ENCODE measurements at places on chromosomes 3 and 15.

DNA sequence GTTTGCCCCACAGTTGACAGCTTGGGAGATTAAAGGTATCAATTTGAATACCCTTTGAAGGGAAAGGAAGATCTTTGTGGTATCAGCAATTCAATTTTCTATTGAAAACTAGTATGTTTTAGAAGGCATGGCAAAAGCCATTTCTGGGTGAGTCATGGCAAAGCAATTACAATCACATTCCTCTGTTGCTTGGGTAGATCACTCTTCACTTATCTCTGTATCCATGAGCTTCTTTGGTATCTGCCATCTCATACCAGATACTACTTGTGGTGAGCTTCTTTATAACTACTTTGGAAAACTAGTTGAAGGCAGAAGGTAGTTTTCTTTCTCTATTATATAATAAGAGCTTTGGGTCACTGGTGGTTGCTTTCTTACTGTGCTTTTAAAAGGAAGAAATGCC lies 28.3 kb upstream of the LSAMP start:
- no peak for DNase-seq

DNA sequence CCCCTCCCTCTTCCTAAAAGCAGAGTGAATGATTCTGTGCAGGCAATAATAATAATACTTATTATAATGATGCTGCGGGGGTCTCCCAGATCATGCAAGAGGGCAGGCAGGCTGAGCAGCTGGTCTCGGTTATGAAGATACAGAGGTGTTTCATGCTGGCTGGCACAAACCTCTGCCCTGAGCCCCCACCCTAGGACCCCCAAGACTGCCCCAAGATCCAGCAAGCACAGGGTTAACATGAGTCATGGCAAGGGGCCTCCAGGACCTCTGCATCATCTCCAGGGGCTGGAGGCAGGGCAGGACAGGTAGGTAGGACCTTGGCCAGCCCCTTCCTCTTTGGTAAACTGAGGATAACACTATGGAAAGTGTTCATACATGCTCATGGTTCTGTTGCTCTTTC lies 2.7 kb downstream of the MGLL start:
- no peak for DNase-seq

DNA sequence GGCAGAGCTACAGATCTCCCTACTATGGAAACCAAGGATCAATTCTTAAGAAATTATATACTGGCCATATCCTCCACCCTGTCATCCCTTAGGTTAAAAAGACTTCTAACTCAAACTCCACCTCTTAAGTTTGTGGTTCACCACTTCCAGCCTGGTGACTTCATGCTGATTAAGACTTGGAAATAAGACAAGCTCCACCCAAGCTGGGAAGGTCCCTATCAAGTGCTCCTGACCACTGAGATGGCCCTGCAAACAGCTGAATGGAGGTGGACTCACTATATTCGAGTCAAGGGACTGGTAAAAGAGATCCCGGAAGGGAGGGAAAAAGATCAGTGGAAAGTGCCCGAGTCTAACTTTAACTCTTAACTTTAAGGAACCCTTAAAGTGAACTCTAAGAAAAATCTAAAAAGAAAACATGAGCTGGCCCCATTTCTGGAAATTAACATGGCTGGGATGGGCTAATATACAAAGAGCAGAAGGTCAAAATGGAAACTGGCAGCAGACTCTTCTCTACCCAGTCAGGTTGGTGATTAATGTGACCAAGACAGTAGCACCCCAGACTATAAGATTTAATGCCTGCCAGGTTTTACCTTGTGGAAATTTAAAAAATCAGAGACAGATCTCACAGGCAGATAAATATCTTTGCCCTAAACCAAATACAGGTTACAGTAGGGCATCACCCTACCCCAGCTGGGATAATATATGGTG lies 43.9 kb downstream of the PPCDC start:
- DNase-seq, result peak; percentile 18

DNA sequence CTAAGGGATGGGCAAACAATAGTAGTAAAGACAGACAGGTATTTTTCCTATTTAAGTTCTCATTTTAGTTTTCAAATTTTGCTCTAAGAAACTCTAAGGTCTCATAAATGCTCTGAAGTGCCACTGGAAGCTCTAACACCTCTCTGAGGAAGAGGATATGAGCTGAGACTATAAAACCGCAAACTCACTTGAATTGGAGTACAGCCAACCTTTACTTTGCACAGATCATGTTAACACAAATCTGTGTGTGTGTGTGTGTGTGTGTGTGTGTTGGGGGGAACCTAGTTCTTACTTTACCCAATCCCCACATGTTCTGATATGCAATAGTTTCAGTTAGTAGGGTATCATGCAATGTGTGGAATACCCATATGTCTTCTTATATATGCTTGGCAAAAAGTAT lies 446.8 kb downstream of the CHL1 start:
- no peak for DNase-seq

DNA sequence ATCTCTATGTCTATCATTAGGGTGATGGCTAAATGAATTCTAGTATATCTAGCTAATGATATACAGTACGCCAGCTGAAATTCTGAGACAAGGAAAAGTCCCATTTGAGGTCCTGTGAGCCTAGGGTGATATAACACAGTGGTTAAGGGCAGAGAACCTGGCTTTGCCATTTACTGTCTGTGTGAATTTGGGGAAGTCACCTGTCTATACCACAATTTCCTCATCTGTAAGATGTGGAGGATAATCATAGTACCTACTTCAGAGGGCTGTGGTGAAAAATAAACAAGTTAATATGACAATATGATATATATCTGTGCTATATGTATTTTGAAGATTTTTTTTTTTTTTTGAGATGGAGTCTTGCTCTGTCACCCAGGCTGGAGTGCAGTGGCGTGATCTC lies 9.8 kb upstream of the ANKDD1A start:
- DNase-seq, result no peak

DNA sequence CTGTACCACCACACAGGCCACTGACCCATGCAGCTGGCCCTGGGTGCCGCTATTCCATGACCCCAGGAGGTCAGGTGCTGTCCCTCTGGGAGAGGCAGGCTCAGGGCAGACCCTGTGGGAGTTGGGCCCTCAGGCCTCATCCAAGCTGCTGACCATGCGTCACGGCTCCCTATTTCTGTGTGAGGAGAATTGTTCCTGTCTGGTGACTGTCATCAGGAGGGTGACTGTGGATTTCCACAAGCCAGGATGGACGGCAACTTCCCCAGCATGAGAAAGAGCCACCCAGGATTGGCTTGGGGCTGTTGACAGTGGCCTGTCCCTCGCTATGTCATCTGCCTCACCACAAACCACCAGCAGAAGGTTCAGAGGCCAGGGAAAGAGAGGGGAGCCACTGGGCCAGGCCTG lies 41.4 kb downstream of the ZDHHC19 start:
- no peak for DNase-seq

DNA sequence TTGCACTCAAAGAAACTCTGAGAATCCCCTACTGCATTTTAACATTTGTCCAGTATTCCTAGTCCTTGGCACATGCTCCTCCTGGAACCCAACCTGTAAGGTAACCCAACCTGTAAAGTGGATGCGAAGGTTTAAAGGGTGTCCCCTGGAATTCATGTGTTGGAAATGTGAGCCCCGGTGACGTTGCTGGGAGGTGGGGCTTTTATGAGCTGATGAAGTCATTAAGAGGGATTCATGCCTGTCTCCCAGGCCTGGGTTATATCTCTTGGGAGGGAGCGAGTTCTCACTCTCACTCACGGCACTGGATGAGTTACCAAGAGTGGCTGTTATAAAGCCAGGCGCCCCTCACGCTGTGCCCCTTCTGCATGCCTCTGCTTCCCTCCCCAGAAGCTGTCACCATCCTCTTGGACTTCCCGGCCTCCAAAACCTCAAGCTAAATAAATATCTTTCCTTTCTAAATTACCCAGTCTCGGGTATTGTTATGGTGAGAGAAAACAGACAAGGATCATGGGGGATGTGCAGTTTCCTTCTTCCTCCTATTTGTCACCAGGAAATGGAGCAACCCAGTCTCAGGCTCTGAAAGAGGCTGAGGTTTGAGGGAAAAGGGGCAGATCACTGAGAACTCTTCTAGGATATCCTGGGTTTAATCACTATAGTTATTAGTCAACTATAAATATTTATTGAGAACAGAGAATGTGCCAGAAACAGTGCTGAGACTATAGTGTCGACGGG lies 7.6 kb downstream of the XXYLT1 start:
- no peak for DNase-seq

GRCh38 chr3:59286791-59287531 lies 237.1 kb upstream of the CFAP20DC start:
- peak; percentile 22 for DNase-seq

- DNase-seq, result no peak
Observed at GRCh38 chr3:178851564-178851963, 220.0 kb downstream of the ZMAT3 start.

GRCh38 chr15:40333922-40334492 lies 6.7 kb downstream of the CCDC9B start:
- no peak for DNase-seq

- DNase-seq, result no peak
Observed at GRCh38 chr3:81871358-81872155, 110.1 kb upstream of the GBE1 start.

DNA sequence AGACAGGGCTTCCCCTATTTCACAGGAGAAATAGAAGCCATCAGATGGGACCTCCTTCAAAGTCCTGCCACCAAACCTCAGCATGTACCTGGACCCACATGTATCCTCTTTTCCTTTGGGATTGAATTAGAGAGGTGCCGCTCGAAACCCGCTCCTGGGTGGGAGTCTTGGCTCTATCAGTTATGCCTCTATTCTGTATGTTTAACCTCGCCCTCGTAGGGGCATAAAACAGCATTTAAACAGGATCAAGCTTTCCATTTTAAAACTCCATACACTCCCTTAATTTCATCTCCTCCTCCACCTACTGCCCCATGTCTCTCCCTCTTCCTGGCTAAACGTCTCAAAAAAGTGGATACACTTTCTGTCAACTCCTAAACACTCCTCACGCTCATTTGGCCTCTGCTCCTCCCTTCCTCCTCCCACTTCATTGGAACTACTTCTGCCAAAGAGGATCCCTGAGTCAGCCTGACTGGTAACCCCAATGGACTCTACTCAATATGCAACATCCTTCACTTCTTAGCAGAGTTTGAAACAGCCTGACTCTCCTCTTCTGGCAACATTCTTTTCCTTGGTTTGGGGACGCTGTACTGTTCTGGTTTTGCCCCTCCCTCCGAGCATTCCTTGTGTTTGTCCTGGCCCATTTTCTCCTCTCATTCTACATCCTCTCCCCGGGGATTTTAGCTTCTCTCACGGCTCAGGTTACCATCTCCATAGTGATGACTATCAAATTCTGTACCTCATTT lies 23.0 kb upstream of the MUC20 start:
- no peak for DNase-seq

DNA sequence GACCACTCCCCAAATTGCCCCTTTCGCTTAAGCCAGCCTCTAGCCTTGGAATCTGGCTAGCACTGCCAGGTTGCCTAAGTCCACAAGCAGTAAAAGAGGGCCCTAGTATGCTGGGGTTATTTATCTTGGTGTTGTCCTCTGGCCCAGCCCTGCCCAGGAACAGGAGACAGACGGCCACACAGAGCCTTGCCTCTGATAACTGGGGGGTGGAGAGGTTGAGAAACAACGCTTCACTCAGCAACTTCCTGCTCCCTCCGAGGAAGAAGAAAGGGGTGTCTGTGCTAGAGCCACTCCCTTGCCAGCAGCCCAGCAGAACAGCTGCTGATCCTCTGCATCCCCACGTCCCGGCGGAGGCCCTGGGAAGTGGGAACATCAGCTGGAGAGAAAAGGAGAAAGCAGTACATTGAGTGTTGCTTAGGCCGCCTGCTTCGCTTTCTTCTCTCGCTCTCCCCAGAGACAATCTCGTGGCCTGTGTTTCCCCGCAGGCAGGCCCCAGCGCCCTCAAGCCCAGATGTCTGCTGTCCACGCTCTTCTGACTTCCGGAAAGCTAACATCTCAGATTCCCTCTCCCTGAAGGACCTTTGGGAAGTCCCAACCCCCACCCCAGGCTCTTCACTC lies 22.6 kb upstream of the C3orf70 start:
- DNase-seq, result no peak

DNA sequence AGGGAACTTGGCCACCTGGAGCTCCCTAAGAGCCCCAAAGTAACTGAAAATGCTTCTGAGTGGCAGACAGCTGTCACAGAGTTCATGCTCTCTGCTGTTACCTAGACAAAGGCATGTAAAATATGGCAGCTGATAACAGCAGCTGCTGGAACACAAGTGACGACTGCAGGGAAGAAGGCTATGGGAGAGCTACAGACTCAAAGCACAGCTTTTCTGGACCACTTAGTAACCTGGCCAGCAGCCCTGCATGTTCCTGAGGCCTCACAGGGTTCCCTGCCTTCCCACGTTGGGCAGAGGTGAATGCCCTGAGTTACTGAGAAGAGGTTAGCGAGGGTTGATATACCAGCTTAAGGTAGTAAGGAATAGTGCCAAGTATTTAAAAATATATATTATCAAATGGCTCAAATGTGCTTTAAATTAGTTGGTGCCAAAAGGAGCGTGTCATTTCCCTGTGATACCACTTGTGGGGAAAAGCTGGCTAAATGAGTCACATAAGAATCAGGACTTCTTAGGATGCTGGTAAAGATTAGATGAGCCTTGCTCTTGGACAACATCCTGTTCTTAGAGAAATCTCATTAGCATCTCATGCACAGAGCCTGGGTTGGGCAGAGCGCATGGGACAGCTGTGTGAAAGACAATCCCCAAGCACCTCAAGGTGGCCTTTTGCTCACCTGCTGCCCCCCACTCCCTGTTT lies 76.4 kb upstream of the SCN5A start:
- no peak for DNase-seq

DNA sequence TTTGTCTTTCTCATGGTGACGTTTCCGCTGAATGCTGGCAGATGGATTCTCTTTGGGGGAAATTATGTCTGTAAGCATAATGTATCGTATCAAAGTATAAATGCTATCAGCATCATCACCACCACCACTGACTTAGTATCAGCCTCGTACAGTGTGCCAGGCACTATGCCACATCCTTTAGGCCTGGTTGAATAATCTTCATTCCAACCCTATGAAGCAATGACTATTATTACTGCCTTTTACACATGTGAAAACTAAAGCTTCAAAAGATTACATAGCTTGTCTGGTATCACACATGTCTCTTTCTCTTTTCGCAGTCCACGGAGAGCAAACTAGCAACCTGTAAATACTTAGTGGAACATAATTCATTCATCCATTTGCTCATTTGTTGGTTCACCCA lies 166.7 kb upstream of the PRICKLE2 start:
- DNase-seq, result no peak

DNA sequence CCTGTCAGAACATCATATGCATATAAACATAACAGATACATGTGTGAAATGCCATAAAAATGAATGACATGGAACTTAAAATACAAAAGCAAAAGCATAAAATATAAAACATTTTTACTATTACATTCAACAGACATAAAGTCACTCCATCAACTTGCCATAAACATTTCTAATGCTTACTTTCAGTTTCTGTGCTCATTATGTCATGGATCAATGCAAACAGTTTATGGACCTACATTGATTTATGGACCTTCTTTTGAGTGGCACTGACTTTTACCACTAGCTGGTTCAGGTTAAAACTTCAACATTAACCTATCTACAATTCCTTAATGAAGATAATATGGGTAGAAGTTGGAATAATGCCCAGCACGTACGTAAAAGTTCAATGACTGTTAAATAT lies 577.4 kb upstream of the LMCD1 start:
- DNase-seq, result no peak

GRCh38 chr3:4351164-4351855 lies 48.1 kb downstream of the SETMAR start:
- DNase-seq, result peak; percentile 20

- DNase-seq, result peak; percentile 35
Observed at GRCh38 chr15:70480196-70480856, 283.0 kb downstream of the UACA start.

Measured in stimulated activated CD4-positive, alpha-beta T cell treated with anti-CD3 and anti-CD28 coated beads, Interleukin-12 subunit alpha, Interleukin-12 subunit beta, amount 100 ng/mL, for 24 hours (primary cell).